Stimulated activated CD8-positive, alpha-beta memory T cell treated with anti-CD3 and anti-CD28 coated beads, Interleukin-7, amount 100 ng/mL, for 24 hours (primary cell): ENCODE measurements at places on chromosomes 6 and 20.
A peak's percentile ranks its signal among the peaks of the same experiment; 100 is the strongest.

GRCh38 chr6:131831392-131831791 lies 23.6 kb downstream of the ENPP1 start:
- DNase-seq = no peak

DNA sequence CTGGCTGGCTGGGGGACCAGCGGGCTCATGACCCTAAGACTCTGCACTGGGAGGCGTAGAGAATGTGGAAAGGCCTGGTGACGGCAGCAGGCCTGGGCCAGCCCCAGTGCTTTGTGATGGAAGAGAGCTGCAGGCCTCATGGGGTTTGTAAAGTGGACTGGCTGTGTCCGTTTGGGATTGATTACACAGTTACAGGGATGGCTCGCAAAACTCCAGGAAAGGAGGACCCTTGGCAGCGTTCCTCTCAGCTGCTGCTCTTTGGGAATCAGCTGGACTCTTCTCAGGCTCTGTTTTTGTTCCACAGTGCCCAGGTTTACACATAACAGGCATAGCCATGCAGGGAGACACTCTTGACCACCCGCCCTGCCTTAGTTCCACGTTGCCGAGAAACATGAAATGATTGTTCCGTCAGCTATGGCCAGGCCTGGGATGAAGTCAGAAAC lies 89.0 kb downstream of the SLX4IP start:
- no peak for DNase-seq

GRCh38 chr20:43963872-43964791 lies 49.5 kb downstream of the TOX2 start:
- DNase-seq = no peak

GRCh38 chr20:37562695-37563480 lies 35.2 kb upstream of the BLCAP start:
- no peak for DNase-seq

DNA sequence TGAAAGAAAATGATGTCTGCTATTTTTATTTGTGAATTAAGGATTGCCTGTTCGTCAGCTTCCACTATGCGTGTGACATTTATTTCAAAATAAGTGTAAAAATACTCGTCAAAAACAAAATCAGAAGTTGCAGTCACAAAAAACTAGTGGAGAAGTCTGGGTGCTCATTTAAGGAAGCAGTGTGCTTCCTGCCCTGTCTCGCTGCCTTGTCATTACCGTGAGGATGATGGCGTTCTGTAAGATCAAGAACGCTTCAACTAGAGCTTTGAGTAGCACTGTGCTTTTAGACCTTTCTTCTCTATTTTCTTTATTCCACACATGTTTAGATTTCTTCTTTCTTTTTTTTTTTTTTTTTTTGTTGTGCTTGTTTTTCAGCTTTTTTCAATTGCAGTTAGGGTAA lies 186.9 kb downstream of the TBC1D7 start:
- DNase-seq = no peak

GRCh38 chr6:28974505-28974904 lies 30.6 kb downstream of the ZNF311 start:
- DNase-seq = no peak

GRCh38 chr6:152305672-152306071 lies 331.5 kb downstream of the SYNE1 start:
- no peak for DNase-seq

DNA sequence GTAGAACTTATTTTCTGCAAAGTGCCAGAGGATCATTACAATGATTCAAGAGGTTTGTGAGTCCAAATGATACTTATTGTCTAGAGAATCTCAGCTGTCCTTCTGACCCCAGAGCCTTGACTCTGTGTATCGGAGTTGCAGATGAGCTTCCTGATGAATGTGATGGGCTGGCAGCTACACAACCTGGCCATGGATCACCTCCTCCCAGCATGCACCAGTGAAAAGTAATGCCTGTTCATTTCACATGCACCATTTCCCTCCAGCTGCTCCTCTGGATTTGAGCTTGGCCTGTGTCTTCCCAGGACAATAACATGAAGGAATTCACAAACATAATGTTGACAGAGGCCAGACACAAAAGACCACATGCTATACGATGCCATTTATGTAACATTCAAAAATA lies 30.0 kb downstream of the SNHG17 start:
- DNase-seq = no peak

- DNase-seq = no peak
Observed at GRCh38 chr6:42138630-42139619, 3.5 kb downstream of the C6orf132 start.

- DNase-seq = no peak
Observed at GRCh38 chr6:140854318-140854717, 1278.4 kb upstream of the GJE1 start.

GRCh38 chr6:164290101-164290500 lies 875.6 kb downstream of the QKI start:
- no peak for DNase-seq

- DNase-seq = no peak
Observed at GRCh38 chr6:15063253-15063853, 182.5 kb upstream of the JARID2 start.

GRCh38 chr6:154606457-154606856 lies 96.0 kb upstream of the CNKSR3 start:
- peak; percentile 49 for DNase-seq

- DNase-seq = no peak
Observed at GRCh38 chr20:5884465-5885335, 65.6 kb downstream of the TRMT6 start.

GRCh38 chr6:34566830-34567546 lies 10.9 kb upstream of the SPDEF start:
- no peak for DNase-seq

DNA sequence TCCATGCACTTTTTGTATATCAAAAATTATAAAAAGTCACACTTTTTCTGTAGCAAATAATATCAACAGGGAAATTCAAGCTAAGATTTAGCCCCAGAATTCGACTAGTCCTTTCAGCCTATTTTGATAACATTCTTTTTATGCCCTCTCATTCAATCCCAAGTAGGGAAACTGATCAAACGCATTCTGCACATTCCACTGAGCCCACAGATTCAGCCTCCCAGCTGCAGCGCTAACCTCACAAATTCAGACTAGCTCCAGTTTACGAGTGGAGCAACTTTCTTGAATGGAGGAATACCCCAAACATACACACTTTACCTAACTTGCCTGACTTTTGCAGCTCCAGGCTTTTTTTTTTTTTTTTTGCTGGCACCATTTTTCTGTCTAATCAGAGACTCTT lies 70.3 kb upstream of the HEY2 start:
- DNase-seq = no peak

- no peak for DNase-seq
Observed at GRCh38 chr20:23340524-23340923, 10.1 kb upstream of the NXT1 start.

DNA sequence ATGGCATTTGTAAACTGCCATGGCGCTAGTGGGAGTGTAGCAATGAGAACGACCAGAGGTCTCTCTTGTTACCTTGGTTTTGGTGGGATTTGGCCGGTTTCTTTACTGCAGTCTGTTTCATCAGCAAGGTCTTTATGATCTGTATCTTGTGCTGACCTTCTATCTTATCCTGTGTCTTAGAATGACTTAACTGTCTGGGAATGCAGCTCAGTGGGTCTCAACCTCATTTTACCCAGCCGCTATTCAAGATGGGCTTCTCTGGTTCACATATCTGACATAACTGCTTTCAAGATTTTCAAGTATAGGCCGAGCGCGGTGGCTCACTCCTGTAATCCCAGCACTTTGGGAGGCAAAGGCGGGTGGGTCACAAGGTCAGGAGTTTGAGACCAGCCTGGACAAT lies 1.9 kb upstream of the SFT2D1 start:
- DNase-seq = no peak

DNA sequence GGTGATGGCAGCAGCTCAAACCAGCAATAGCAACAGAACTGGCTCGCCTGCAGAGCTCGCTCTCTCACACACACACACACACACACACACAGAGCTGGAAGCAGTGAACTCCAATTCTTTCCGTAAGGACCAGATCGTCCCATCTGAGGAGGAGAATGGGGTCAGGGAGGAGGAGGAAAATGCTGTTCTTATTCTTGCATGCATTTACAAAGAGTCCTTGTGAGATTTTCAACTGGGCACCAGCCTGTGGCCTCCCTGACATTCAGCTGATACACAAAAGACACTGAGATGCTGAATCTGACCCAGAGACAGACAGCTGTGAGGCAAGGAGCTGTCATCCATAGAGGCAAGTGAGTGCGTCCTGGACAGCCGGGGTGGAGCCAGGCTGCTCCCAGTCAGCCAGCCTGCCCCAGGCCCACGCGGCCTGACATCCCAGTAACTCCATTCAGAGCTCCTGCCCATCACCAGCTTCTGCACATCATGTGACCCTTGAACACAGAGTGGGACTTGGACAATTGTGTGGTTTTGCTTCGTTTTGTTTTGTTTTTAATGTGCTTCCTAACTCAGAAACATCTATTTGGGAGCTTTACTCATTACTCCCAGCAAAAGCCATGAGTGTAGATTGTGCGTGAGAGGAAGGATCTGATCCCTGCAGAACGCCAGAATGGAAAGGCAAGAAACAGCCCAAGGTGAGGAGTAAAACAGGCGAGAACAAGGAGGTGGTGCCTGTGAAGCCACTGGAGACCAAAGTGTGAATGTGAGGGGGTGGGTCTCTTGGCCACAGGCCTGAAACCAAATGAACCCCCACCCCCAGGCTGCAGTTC lies 2.1 kb downstream of the SERPINB9 start:
- DNase-seq = no peak

- DNase-seq = no peak
Observed at GRCh38 chr6:14524319-14524718, 406.7 kb downstream of the CD83 start.

DNA sequence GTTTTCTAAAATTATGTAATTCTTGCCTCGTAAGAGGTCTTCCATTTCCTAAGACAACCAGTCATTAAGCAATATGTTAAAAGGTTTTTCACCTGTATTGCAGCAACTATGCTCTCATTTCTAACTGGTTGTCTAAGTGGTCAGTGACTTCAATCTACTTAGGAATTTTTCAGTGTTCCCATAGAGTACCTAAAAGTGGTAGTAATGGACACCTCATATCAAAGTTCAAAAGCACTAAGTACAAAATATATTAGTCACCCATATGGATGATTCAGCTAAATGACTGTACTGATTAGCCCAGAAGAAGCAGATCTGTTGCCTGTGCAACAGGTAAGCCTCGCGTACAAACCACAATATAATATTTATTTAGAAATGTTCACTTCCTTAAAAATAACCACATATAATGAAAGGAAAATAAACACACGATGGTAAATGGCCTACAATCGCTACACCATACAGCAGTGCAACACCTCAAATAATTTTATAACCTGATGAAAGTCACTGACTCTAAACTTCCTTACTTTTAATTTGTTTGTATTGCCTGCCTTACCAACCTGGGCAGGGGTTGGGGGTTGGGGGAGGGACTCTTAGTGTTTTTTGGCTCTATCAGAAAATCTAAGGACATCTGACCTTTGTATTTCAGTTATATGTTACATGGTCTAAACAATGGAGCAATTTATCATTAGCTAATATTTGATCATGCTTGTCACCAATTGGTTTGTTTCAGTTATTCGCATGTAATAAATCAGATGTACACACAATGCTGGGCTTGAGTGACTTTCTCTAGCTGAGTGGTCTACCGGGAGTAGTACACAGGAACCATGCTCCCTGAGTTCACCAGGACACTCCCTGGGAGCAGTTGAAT lies 105.9 kb downstream of the HIVEP2 start:
- no peak for DNase-seq

- DNase-seq = no peak
Observed at GRCh38 chr6:23412770-23413169, 713.2 kb upstream of the NRSN1 start.

DNA sequence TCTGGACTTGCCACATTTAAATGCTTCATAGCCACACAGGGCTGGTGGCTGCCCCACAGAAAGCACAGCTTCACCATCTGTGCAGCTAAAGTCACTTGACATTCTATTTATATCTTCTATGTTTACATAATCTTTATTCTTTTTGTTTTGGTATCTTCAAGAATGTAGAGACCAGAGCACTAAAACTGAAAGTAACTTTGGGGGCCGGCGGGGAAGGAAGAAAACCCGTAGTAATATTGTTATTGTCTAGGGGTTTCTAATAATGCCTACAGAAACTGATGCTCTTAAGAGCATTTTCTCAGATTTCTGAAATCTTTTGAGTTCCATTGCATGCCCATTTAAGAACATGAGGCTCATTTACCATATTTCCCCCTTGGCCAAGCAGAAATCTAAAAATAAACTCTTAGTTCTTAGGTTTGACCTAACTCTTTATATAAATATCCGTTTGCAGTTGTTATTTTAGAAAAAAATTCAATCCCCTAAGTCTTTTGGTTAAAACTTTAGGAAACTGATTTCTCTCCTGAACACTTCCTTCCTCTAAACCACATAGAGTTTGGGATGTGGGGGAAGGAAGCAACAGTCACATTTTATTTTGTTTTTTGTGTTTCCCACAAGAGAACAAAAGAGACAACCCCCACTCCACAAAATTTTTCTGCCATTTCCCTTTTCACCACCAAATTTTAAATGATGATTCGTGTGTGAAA lies 207.6 kb downstream of the OGFRL1 start:
- DNase-seq = no peak

GRCh38 chr6:2958331-2958711 lies 13.0 kb downstream of the SERPINB6 start:
- no peak for DNase-seq

DNA sequence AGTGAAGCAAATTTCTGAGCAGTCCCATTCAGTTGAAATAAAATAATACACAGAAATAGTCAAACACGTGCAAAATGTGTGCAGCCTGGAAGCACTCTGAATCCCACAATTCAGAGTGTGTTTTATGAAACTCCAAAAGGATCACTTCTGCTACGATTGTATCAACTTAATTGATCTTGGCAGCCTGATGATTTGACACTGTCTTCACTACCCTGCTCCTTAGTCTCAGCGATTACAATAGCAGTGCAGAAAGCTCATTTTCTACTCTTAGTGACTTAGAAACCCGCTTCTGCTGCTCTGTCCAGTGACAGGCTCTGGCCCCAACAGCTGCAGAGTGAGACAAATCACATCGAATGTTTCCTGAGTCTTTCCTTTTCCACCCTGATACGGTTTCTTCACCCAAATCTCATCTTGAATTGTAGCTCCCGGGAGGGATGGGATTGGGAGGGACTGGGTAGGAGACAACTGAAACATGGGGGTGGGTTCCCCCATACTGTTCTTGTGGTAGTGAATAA lies 16.2 kb upstream of the EMILIN3 start:
- DNase-seq = no peak
